ENCODE measurements at places on chromosomes 4 and X. TPM values are rescaled to one million over a fixed set of nuclear protein-coding genes. Genes with fewer than 3 reads are reported as not detected.

The AREG gene
- total RNA-seq = 6.4 TPM

DNA sequence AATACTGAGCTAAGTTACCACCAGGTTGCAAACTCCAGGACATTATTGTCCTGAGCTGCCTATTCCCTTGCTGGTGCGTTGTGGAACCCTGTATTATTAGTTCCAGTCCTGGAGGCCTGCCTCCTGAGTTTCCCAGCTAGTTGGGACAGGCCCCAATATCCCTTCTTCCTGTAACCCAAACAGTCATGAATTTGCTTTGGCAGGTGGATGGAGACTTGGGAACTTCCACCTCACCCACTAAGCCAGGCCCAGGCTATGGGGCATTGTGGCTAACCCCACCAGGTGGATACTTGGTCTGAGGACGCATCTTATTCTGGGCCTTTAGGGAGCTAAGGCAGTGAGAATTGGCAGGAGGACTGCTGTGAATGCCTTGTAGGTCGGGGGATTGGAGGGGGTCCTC, 5.0 kb downstream of the RBM3 start:
- no peak for DNase-seq

The RAB33A gene
- 0.95 TPM for total RNA-seq

DNA sequence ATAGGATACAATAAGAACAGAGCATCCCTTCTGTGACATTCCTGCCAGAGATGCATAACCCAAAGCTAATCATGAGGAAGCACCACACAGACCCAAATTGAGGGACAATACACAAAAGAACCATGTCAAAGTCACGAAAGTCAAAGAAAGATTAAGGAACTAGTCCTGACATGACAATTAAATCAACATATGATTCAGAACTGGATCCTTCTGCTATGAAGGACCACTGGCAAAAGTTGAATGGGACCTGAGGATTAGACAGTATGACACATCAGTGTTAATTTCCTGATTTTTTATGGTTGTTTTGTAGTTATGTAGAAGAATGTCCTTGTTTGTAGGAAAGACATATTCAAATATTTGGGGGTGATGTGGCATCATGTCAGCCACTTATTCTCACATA, 13.9 kb downstream of the ACOT9 start:
- DNase-seq = no peak

The EDNRA gene
- not detected for total RNA-seq

- DNase-seq = no peak
Observed at GRCh38 chr4:176668324-176668723, 124.4 kb downstream of the VEGFC start.

DNA sequence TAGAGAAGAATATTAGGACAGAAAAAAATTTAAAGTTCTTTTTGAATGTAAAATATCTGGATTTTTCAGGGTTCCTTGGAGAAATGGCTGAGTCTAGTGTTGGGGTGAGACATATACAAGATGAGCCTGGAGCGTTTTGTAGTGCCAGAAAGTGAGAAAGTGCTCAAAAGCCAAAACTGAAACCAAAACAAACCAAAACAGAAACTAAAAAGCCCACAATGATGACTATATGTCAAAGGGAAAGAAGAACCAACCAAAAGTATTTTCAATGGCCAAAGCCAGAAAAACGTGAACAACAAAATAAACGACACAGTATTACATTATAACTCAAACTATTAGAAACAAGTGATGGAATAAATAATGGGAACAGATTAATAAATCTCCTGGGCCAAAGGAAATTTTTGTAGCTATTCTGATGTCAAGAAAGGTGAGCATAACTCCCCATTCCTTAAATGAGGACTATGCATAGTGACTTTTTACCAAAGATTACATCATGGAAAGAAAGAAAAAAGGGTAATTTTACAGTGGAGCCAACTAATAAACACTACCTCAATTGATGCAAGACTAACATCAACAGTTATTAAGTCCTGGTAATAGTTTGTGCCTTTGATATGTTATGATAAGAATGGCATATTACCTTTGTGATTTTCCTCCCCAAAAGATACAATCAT, 1137.6 kb downstream of the C4orf33 start:
- no peak for DNase-seq

The VEGFD gene
- 2.5 TPM for total RNA-seq

The CXCL8 gene
- 0.35 TPM for total RNA-seq

DNA sequence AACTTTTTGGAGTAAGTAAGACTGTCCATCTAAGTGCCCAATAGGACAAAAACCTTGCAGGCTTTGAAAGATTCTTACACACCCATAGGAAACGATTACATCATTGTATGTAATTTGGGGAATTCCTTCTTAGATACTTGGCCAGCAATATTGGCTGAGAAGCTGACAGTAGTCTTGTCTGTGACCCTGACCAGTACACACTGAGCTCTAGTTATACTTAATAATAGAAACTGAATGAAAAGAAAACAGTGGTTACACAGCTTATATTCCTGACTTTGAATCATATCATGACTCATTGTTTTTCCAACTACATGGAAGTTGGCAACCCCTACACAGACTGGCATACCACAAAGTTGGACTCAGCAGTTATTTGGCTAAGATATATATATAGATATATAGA, 7.1 kb upstream of the TLR2 start:
- no peak for DNase-seq

The CNKSR2 gene
- 1.5 TPM for total RNA-seq

DNA sequence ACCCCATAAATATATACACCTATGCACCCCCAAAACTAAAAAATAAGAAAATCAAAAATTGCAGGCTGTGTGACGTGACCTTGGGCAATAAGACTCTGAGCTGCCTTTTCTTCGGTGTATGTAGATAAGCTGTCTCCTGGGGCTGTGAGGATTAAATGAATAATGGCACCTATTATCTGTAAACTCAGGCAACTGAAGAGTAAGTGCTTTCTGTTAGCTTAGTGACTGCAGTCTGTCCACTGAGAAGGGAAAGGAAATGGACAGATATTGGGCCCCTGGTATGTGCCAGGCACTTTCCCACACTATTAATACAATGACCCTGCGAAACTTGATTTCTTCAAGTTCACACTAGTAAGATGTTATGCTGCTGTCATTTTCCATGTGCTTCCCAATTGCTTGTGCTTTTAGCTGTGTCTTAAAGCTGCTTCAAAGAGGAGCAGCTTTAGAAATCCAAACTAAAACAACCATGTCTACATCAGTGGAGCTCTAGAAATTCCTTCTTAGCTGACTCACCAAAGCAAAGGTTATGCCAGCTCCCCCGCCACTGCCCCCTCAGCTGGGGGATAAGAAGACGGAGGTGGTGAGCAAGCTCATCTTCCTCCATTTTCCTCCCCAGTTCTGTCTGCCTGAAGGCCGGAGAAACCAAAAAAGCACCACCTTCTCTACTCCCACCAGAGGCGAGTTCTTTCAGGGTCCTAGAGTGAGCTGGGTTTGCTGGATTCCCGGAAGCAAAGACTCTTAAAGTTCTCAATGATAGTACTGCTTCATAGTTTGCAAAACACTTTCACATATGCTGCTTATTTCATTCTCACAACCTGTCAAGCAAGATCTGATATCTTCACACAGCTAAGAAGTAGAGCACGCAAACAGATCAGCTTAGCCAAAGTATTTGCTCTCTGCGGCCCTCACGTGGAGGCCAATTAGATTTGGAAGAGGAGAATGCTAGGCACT, 8.8 kb upstream of the DGAT2L6 start:
- DNase-seq = peak; percentile 63

- peak; percentile 78 for DNase-seq
Observed at GRCh38 chr4:102736636-102737549, 23.9 kb downstream of the MANBA start.

DNA sequence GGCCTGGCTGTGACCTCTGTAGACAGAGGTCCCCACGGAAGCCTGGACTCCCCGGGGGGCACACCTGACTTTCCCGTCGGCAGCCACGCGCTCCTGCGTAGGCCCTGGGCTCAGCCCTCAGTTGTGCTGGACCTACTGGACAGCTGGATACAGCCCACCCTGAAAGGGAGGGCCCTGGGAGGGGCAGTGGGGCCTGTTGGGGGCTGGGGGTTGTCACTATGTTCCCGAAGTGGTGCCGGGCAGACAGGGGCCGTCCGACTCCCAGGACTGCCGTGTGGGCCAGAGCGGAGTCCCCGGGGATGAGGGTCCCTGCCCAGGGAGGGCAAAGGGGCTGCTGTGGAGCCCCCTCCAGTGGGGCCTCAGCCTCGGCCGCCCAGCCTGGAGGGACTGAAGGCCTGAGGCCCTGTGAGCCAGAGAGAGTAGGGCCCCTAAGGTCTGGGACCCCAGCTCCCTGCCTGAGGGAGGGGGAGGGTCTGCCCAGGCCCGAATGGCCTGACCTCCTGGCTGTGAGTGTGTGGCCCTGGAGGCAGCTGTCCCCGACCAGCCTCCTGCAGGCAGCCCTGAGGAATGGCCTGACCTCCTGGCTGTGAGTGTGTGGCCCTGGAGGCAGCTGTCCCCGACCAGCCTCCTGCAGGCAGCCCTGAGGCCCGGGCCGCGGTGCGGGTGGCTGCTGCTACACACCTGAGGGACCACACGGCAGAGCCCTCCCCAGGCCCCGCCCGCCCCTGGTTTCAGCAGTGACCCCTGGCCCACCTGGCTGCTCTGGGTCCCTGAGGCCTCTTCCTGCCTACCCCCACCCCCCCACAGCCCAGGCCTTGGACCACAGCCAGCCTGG, 25.8 kb downstream of the FGFRL1 start:
- DNase-seq = no peak

The LRCH2 gene
- not detected for total RNA-seq
